Pancreas (tissue), 10 donors: ENCODE measurements at places on chromosomes 16 and 17. TPM values are rescaled to one million over a fixed set of nuclear protein-coding genes. Genes with fewer than 3 reads are reported as not detected.

Gene ADAMTS18
- 0.03 TPM for total RNA-seq

Gene ZNF19
- total RNA-seq: 4.9 TPM

Gene TNFRSF13B
- not detected for total RNA-seq

Gene MSRB1
- 63.9 TPM for total RNA-seq

Gene TEKT3
- not detected for total RNA-seq

Gene RRAD
- 0.56 TPM for total RNA-seq

DNA sequence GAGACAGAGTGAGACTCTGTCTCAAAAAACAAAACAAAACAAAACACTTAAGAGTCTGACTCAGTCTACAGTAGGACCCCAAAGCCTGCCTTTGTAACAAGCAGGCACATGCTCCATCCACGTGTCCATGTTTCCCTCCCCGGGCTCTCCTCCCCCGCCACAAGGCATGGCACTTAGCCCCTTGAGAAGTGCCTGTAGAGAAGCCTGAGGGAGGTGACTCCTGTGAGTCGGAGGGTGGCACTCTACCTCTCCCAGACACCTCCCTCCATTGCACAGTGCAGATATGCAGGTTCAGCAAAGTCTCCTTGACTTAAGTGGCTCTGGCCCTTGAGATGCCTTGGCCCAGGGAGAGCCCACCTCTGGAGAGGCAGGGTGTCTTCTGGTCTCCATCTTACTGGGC is 6.8 kb downstream of the FHOD1 start:
- DNase-seq: peak; percentile 24

DNA sequence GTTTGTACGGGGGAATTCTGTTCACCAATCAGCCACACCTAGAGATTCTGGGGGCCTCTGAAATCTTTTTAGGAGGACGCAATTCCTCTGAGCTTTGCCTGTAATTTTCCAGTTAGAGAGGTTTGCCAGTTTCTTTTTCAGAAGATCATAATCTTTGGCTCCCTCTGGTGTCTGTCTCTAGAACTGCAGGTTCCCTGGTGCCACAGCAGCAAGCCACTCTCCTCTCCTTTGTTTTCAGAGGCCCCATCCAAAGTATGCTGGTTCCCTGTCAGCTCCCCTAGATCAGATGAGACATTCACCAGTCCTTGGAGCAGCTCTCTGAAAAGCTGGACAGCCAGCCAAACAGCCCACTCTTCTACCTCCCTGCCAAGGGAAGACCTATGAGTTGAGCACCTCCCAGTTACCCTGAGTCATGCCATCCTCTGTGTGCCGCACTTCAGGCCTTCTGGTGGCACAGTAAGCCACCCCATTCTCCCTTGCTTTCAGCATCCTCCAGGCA is 36.1 kb downstream of the RNF112 start:
- DNase-seq: no peak

- no peak for DNase-seq
Observed at GRCh38 chr16:57761301-57761700, 25.7 kb downstream of the KATNB1 start.

- no peak for DNase-seq
Observed at GRCh38 chr17:78680436-78680835, 101.6 kb downstream of the CYTH1 start.

GRCh38 chr17:50205111-50205962 is 3.9 kb upstream of the COL1A1 start:
- no peak for DNase-seq

DNA sequence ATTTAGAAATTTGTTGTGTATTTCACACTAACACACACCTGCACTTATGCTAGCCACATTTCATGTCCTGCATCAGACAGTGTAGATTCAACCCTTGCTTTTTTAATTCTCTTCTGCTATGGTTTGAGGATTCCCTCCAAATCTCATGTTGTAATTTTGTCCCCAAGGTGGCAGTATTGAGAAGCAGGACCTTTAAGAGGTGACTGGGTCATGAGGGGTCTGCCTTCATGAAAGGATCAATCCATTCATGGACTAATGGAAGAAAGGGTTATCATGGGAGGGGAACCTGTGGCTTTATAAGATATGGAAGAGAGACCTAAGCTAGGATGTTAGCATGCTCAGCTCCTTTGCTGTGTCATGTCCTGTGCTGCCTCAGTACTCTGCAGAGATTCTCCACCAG is 1032.2 kb downstream of the CDH11 start:
- no peak for DNase-seq

- DNase-seq: peak; percentile 69
Observed at GRCh38 chr17:7043497-7044198, at the start of gene SLC16A11. Gene SLC16A11, minus strand, starts transcription at chr17:7044092. Its CDS starts 579 bp downstream, at chr17:7043513.

DNA sequence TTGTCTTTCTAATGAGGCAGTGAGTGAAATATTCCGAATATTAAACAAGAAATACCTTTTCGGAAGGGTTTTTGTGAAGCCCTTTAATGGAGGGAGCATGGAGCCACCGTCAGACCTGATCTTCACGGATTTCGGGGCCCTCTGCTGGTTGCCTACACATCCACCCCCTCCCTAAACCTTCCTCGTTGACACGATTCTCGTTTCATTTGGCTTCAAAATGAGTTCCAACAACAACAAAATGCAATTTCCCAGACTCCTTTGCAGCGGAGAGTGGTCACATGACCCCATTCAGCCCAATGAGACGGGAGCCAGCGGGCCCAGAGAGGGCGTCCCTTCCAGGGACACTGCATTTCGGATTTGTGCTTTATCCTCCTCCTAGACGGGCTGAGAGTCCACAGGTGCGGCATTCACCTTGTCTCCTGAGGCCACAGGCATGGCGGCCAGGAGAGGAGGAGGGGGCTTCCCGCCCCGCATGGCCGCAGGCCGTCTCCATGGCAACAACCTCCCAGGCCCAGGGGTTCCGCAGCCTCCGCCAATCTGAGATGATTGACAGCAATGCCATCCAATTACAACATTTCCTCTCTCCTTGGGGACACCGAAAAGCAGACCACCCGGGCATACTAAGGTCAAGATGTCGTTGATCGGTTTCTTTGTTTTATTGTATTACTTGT is 259.8 kb downstream of the C16orf95 start:
- DNase-seq: no peak

GRCh38 chr16:56776562-56776961 is 46.6 kb downstream of the NUP93 start:
- DNase-seq: peak; percentile 67

GRCh38 chr16:72427051-72427782 is 255.3 kb upstream of the PMFBP1 start:
- DNase-seq: no peak

DNA sequence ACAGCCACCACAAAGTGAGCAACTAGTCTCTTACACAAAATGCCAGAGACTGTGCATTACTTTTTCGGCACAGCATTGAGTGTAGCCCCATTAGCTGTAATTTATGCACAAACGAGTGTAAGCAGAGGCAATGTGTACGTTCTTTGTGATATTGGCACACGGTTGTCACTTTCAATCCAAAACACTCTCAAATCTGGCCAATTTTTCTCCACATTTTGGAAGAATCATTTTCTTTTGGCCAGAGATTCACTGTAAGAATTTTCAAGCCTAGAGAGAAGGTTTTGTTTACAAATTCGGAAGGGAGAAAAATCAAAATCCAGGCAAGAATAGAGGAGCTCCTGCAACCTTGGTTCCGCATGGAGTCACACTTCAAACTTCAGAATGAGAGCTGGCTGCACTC is 15.4 kb upstream of the KIF2B start:
- no peak for DNase-seq

DNA sequence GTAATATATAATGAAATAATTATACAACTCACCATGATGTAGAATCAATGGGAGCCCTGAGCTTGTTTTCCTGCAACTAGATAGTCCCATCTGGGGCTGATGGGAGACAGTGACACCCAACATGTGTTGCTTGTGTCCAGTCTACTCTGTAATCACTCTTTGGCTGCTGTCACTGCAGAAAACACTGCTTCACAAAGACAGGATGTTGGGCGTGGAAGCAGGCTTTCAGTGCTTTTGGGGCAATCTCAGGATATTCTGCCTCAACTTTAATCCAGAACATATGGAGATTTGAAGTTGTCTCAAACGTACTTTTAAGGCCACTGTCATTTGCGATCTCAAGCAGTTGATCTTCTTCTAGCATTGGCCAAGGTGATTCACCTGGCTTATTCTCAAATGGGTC is 94.9 kb downstream of the CYTH1 start:
- DNase-seq: no peak
